WTC11 (cell line): ENCODE measurements at places on chromosomes 2 and 18. TPM values are rescaled to one million over a fixed set of nuclear protein-coding genes. Genes with fewer than 3 reads are reported as not detected.

The DSG2 gene
- total RNA-seq: 113 to 117 TPM (median 113 TPM) in 3 replicates

The M1AP gene
- 5.9 to 9.2 TPM (median 8.5 TPM) in 3 replicates for total RNA-seq

The DNAJB2 gene
- 36.1 to 42.8 TPM (median 40.3 TPM) in 3 replicates for total RNA-seq

The C2orf80 gene
- total RNA-seq: 0.39 to 0.96 TPM (median 0.87 TPM) in 3 replicates

The CNTNAP5 gene
- total RNA-seq: 0.22 to 0.57 TPM (median 0.34 TPM) in 3 replicates

DNA sequence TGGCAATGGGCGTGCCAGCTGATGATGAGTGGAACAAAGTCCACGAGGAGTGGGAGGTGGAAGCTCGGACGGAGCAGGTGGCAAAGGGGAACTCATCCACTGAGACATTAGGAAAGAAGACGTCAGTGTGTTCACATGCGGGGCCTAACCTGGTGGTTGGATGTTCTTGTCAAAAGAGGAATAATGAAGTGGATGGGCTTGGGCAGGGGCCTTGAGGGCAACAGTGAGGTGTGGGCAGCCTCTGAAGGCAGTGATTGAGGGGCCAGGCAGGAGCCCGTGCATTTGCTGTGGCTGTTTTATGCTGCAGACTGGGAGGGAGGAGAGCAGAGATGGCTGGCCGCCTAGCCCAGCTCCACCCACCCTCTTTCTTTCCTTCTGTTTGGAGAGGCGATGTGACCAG lies 74.5 kb downstream of the LRRC30 start:
- no peak overlapping the region for H3K4me3 ChIP-seq
- no peaks in the 10 kb centered on the region for H3K36me3 ChIP-seq
- H3K27me3 ChIP-seq: no peaks in the 10 kb centered on the region
- H3K27ac ChIP-seq: no peak overlapping the region
- H3K4me1 ChIP-seq: no peaks in the 10 kb centered on the region
- DNase-seq: no peak

- DNase-seq: no peak
- H3K4me3 ChIP-seq: no peak overlapping the region
- H3K4me1 ChIP-seq: no peaks in the 10 kb centered on the region
- no peak overlapping the region for H3K27ac ChIP-seq
- H3K36me3 ChIP-seq: no peaks in the 10 kb centered on the region
Measured at GRCh38 chr2:99640635-99641151, 150.9 kb upstream of the REV1 start.

DNA sequence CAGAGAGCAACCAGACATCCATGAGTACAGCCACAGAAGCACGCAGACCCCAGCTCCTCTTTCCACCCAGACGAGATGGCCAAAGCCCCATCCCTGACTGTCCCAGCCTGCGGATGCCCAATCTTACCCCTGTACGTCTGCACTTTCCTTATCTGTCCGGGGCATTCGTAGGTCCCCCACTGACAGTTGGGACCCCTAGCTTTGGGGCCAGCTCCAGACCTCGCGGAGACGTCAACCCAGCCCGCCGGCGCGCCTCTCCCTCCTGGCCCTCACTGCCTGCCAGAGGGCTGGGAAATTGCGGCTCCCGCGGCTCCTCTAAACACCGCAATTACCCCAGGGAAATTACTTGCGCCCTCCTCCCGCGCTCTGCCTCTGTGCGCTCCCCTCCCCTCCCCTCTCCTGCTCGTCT lies 2.3 kb downstream of the ECEL1 start:
- H3K27ac ChIP-seq: no peak overlapping the region
- H3K27me3 ChIP-seq: peaks cover 66% of the 10 kb centered on the region
- H3K4me1 ChIP-seq: peaks cover 20% of the 10 kb centered on the region
- no peak for DNase-seq

- H3K4me1 ChIP-seq: peaks cover 10% of the 10 kb centered on the region
- no peaks in the 10 kb centered on the region for H3K27me3 ChIP-seq
- H3K36me3 ChIP-seq: peaks cover 2% of the 10 kb centered on the region; the same call in 1 of the 2 replicates
- no peak overlapping the region for H3K4me3 ChIP-seq
Measured at GRCh38 chr2:74181739-74182138, 3.1 kb upstream of the MOB1A start.

- H3K27me3 ChIP-seq: no peaks in the 10 kb centered on the region; the same call in 1 of the 2 replicates
- H3K27ac ChIP-seq: no peak overlapping the region
- no peak overlapping the region for H3K4me3 ChIP-seq
- H3K36me3 ChIP-seq: no peaks in the 10 kb centered on the region
Measured at GRCh38 chr18:58315041-58315440, 271.0 kb downstream of the NEDD4L start.

- peaks cover 8% of the 10 kb centered on the region; the same call in 1 of the 2 replicates for H3K36me3 ChIP-seq
- H3K27me3 ChIP-seq: no peaks in the 10 kb centered on the region
- H3K27ac ChIP-seq: no peak overlapping the region
- DNase-seq: peak; percentile 76
Measured at GRCh38 chr2:8882094-8882493, 44.7 kb upstream of the KIDINS220 start.

GRCh38 chr18:38698088-38698487 lies 1132.5 kb upstream of the CELF4 start:
- no peaks in the 10 kb centered on the region for H3K27me3 ChIP-seq
- H3K4me1 ChIP-seq: peaks cover 35% of the 10 kb centered on the region
- no peak overlapping the region for H3K27ac ChIP-seq
- H3K4me3 ChIP-seq: no peak overlapping the region
- peak; percentile 19 for DNase-seq
- no peaks in the 10 kb centered on the region for H3K36me3 ChIP-seq

- no peaks in the 10 kb centered on the region for H3K27me3 ChIP-seq
- no peaks in the 10 kb centered on the region for H3K36me3 ChIP-seq
- no peaks in the 10 kb centered on the region for H3K4me1 ChIP-seq
- no peak overlapping the region for H3K27ac ChIP-seq
- no peak overlapping the region for H3K4me3 ChIP-seq
- no peak for DNase-seq
Measured at GRCh38 chr2:205892665-205893259, 193.2 kb downstream of the INO80D start.

- H3K27me3 ChIP-seq: no peaks in the 10 kb centered on the region
- H3K36me3 ChIP-seq: no peaks in the 10 kb centered on the region
- H3K27ac ChIP-seq: no peak overlapping the region
Measured at GRCh38 chr2:80568011-80568410, 263.5 kb upstream of the LRRTM1 start.

GRCh38 chr18:6732952-6733351 lies 3.4 kb downstream of the ARHGAP28 start:
- peaks cover 77% of the 10 kb centered on the region for H3K4me1 ChIP-seq
- DNase-seq: no peak
- no peaks in the 10 kb centered on the region for H3K36me3 ChIP-seq
- H3K4me3 ChIP-seq: no peak overlapping the region
- H3K27ac ChIP-seq: no peak overlapping the region
- no peaks in the 10 kb centered on the region for H3K27me3 ChIP-seq

DNA sequence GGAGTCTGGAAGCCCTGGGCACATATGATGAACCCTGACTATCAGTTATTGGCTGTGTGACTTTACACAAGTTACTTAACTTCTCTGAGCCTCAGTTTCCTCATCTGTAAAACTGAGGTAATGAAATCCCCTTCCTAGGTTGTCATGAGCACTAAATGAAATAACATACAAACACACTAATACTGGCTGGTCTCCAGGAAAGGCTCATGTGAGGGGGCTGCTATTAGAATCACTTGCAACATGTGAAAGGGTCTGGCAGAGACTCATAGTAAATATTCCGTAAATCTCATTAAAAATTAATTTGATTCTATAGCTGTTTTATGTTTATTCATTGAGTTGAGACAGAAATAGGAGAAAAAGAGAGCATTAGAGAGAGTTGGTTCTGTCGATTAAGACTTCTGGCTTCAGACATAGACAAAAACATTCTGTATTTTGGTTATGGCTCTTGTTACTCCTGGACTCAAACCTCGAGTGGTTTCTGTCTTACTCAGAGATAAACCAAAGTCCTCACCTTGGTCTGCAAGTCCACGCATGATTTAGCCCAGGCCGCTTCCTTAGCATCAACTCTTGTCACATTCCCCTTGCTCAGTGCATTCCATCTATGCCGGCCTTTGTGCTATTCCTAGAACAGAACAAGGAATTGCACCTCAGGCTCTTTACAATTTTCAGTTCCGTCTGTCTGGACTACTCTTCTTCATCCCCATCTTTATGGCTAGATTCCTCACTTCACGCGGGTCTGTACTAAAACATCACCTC lies 139.1 kb downstream of the NXPH2 start:
- no peaks in the 10 kb centered on the region for H3K4me1 ChIP-seq
- no peaks in the 10 kb centered on the region for H3K36me3 ChIP-seq
- no peak for DNase-seq
- H3K4me3 ChIP-seq: no peak overlapping the region
- no peak overlapping the region for H3K27ac ChIP-seq
- H3K27me3 ChIP-seq: no peaks in the 10 kb centered on the region

DNA sequence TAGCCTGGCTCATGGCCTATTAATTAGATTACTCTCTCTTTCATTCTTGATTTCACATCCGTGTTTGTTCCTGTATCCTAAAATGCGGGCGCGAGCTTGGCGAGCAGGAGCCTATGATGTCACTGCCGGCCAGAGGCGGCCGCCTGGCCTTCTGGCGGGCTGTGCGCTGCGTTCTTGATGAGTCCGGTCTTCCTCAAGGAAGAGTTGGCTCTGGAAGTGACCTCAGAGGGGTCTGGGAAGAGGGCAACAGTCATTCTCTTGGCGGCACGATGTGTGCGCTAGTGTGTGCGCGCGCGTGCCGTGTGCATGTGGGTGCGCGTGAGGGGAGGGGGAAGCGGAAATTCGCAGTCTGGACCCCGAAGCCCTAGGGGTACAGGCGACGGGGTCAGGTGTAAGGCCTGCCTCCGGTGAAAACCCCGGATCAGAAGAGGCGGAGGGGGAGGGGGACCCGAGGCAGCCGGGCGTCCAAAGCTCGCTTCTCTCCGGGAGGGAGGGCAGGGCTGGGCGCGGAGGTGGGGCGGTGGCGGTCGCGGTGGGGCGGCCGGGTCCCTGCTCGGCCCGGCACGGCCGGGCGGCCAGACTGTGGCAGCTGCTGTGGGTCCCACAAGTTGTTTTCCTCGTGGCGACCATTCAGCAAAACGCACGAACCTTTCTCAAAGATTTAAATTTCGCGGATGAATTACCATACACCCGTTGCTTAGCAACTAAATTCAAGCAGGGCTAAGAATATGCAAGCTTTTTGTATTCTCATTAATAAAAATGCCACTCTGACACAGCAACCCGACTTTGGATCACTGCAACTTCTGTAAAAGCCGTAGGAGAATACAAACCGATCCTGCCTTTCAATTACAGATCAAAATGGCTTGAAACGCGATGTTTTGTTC lies 8.4 kb downstream of the POU3F3 start:
- H3K27me3 ChIP-seq: peaks cover 99% of the 10 kb centered on the region
- peak; percentile 78 for DNase-seq
- peaks cover 58% of the 10 kb centered on the region for H3K4me1 ChIP-seq
- peak overlapping the region; percentile 28 for H3K27ac ChIP-seq
- no peaks in the 10 kb centered on the region; the same call in 1 of the 2 replicates for H3K36me3 ChIP-seq

GRCh38 chr18:50738098-50738757 lies 81.6 kb downstream of the MRO start:
- no peaks in the 10 kb centered on the region for H3K36me3 ChIP-seq
- no peak overlapping the region for H3K27ac ChIP-seq
- no peak for DNase-seq
- H3K27me3 ChIP-seq: no peaks in the 10 kb centered on the region

DNA sequence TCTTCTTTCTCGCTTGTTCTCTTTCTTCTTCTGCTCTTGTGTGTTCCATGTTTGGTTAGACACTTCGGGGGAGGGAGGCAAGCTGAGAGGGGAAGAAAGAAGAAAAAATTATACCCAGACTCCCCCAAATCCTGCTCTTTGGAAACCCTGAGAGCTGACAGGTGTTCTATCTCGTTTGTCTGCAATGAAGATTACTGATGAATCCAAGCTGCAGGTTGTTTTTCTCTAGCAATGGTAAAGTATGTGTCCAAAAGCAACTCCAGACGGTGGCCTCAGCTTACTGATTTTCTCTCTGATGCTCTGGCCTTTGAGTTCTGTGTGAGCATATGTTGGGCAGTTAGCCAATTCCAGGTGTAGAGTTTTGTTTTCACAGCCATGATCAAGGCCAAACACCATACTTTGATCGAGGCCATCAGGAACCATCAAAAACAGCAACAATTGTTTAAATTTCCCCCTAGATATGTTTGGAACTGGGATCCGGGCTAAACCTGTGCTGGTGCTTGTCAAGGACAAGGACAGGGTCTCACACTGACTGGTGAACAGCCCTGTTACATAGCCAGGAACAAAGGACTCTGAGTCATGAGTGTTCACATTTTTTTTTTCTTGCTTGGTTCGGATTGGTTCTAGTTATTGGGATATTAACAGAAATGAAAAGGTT lies 142.0 kb downstream of the PRKCE start:
- no peak overlapping the region; the same call in 1 of the 2 replicates for H3K27ac ChIP-seq
- H3K27me3 ChIP-seq: no peaks in the 10 kb centered on the region
- no peak overlapping the region for H3K4me3 ChIP-seq
- no peaks in the 10 kb centered on the region for H3K36me3 ChIP-seq
- DNase-seq: no peak

DNA sequence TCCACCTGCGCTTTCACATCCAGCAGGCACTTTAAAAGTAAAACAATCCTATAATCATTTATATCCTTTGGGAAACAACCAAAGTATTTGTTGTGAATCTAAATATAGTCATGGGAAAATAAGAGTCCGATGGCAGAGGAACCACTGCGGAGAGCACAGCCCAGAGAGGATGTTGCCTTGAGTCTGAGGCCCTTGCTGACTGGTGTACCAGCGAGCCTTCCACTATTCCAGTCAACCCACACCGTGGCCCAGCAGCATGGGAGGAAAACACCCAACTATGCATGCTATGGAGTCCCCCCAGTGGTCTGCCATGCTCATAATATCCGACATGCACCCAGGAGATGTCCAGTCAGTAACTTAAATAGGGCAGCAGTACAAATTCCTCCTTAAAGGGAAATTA lies 21.6 kb downstream of the KANSL3 start:
- no peaks in the 10 kb centered on the region for H3K27me3 ChIP-seq
- H3K36me3 ChIP-seq: peaks cover 34% of the 10 kb centered on the region
- no peak for DNase-seq
- no peak overlapping the region for H3K27ac ChIP-seq
- H3K4me1 ChIP-seq: no peaks in the 10 kb centered on the region

DNA sequence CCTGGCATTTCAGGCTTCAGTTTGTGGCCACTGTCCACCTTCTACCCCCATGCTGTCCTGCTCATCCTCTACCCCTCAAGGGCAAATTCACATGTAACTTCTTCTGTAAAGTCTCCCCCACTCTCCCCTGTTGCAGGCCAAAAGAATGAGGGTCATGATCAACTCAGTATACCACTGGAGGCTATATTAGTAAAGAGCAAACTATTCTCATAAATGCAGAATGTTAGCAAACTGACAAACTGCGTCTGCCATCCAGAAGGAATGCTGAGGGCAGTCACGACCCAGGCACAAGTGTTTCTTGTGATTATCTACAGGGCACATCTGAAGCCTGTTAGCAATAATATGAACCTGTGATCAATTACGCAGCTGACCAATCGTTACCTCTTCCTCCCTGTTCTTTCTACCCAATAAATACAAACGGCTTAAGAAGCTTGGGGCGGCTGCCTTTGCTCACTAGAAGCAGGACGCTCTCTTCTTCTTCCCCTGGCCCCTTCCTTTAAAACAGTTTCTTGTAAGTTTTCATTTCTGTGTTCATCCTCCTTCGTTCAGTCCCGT lies 58.3 kb downstream of the SEPTIN10 start:
- peaks cover 41% of the 10 kb centered on the region for H3K36me3 ChIP-seq
- no peak overlapping the region for H3K4me3 ChIP-seq
- H3K27ac ChIP-seq: peak overlapping the region; percentile 32; the same call in 1 of the 2 replicates
- H3K4me1 ChIP-seq: peaks cover 9% of the 10 kb centered on the region
- H3K27me3 ChIP-seq: no peaks in the 10 kb centered on the region
- DNase-seq: no peak

- no peak for DNase-seq
- no peak overlapping the region for H3K27ac ChIP-seq
- H3K4me1 ChIP-seq: no peaks in the 10 kb centered on the region
- H3K4me3 ChIP-seq: no peak overlapping the region
Measured at GRCh38 chr2:114346658-114347057, 95.8 kb upstream of the DPP10 start.

- H3K27ac ChIP-seq: no peak overlapping the region
- H3K36me3 ChIP-seq: 0 out of 2 replicates have a peak, but pooled peaks cover 4% of the 10 kb centered on the region
- DNase-seq: no peak
- no peak overlapping the region for H3K4me3 ChIP-seq
Measured at GRCh38 chr2:12363569-12363968, 353.2 kb upstream of the TRIB2 start.
